ENCODE measurements at places on chromosomes 3 and 15. TPM values are rescaled to one million over a fixed set of nuclear protein-coding genes. Genes with fewer than 3 reads are reported as not detected.

TF gene
- total RNA-seq, result 0.32 TPM

TEX264 gene
- total RNA-seq, result 48.0 TPM

BOC gene
- total RNA-seq, result 90.7 TPM

MUC20 gene
- total RNA-seq, result 6.8 TPM

CAPN3 gene
- 6.7 TPM for total RNA-seq

ISLR gene
- total RNA-seq, result 204 TPM

DRD3 gene
- total RNA-seq, result not detected

ARHGEF3 gene
- total RNA-seq, result 10.8 TPM

DUOX2 gene
- total RNA-seq, result under 0.01 TPM

B3GALNT1 gene
- 6.2 TPM for total RNA-seq

C3orf22 gene
- not detected for total RNA-seq

ZPLD1 gene
- 0.26 TPM for total RNA-seq

DNA sequence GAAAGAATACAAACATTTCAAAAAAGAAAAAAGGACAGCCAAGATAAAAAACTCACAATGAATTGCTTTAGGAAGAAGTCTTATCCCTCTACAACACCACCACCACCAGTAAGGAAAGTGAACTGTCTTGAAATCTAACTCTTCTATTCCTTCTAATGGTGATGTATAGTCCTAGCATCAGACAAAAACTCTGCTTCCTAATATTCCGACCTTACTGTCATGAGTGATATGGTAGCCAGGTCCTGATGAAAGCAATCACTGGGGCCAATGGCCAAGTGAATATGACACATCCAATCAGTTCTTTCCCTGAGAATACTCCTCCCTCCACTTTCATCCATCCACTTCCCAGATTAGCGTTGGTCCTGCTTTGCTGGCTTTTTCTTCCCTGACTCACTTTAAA is 14.8 kb downstream of the GK5 start:
- no peaks in the 10 kb centered on the region for H3K36me3 ChIP-seq
- H3K4me3 ChIP-seq, result no peak overlapping the region
- H3K27me3 ChIP-seq, result no peaks in the 10 kb centered on the region
- H3K27ac ChIP-seq, result peak overlapping the region; percentile 76

DNA sequence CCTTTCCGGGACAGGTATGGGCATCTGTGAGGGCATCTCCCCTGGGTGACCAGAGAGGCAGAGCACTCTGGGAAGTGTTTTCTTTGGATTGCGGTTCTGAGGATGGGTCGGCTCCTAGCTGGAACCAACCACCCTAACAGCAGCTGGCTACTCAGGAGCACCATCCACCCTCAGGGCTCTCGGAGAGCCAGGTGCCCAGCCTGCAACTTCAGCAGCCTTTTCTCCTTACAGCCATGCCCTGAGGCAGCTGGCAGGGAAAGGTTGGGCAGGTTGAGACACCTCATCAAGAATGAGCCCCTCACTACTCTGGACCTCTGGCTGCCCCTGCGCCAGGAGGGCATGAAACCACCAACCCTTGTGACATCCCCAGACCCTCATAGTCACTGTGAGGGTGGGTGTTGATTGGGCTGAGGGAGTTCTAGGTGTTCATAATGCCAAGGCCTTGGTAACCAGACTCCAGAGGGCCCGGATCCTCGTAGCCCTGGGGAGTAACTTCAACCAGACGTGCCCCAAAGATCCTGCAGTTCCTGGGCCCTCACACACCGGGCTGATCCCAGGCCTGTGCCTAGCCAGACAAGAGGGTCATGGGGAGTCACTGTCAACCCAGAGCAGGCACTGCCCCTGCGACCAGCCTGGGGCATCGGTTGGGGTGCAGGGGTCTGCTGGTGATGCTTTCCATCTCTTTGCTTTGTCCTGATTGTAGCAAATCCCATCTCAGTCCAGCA is 114.4 kb upstream of the ABHD17C start:
- H3K36me3 ChIP-seq, result peaks cover 29% of the 10 kb centered on the region
- no peak overlapping the region for H3K27ac ChIP-seq
- H3K27me3 ChIP-seq, result no peaks in the 10 kb centered on the region
- H3K4me3 ChIP-seq, result no peak overlapping the region
- no peaks in the 10 kb centered on the region for H3K4me1 ChIP-seq

- H3K36me3 ChIP-seq, result peaks cover 28% of the 10 kb centered on the region
- H3K4me1 ChIP-seq, result peaks cover 21% of the 10 kb centered on the region
- peak overlapping the region; percentile 93 for H3K4me3 ChIP-seq
- DNase-seq, result no peak
- H3K27ac ChIP-seq, result peak overlapping the region; percentile 100
- no peaks in the 10 kb centered on the region for H3K27me3 ChIP-seq
These were observed 729 bp upstream of the ZBTB11 start for GRCh38 chr3:101677436-101678286.

- peaks cover 22% of the 10 kb centered on the region for H3K4me1 ChIP-seq
- H3K36me3 ChIP-seq, result no peaks in the 10 kb centered on the region
- no peak for DNase-seq
- H3K4me3 ChIP-seq, result no peak overlapping the region
- peak overlapping the region; percentile 61 for H3K27ac ChIP-seq
- H3K27me3 ChIP-seq, result no peaks in the 10 kb centered on the region
These were observed 111.2 kb upstream of the MCTP2 start for GRCh38 chr15:94119923-94120775.

DNA sequence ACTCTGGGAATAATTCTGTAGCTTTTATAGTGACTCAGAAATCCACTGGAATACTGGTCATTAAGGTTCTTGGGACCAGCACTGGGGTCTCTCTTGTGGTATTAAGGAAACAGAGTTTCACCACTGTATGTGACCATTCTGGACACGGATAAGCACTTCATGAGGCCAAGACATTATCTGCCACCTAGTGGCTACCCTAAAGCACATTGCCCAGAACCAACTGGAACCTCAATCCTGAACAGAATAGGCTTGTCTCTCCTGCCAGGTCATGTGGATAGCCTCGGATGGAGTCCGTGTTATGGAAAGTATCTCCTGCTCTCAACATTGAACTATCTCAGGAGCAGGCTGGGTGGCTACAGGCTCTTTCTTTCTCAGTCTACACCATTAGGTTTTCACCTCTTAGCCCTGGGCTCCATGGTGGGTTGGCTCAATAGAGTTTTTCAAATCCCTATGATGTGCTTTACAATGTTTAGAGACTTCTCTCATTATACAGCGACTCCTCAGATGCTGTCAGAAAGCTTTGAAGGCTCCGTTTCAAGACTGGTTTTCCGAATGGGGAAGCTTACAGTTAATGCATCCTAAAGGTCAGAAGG is 167.6 kb upstream of the ST8SIA2 start:
- H3K27me3 ChIP-seq, result no peaks in the 10 kb centered on the region
- H3K36me3 ChIP-seq, result no peaks in the 10 kb centered on the region
- H3K4me1 ChIP-seq, result no peaks in the 10 kb centered on the region
- no peak overlapping the region for H3K27ac ChIP-seq
- no peak for DNase-seq
- no peak overlapping the region for H3K4me3 ChIP-seq

DNA sequence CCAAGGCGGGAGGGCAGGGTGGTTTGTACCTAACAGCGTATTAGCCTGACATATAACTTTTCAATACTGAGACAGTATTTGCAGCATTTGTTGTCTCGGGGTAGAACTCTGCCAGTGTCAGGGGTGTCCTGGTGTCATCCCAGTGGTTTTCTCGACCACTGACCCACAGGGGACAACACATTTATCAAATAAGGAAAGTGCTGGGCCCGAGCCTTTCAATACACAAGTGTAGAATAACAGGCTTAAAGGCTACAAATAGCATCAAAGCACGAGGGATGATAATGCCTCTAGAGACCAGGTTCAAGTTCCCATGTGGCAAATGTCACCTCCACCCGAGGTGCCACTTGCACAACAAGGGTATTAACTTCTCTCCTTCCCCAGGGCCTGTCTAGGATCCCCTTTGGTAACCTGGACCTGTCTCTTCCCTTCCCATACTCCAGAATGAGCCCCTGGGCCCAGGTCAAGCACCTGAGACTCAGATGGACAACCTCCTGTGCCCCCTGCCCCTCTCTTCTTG is 9.5 kb upstream of the SLC6A6 start:
- peak overlapping the region; percentile 35 for H3K27ac ChIP-seq
- H3K4me1 ChIP-seq, result peaks cover 43% of the 10 kb centered on the region
- DNase-seq, result no peak
- no peaks in the 10 kb centered on the region for H3K27me3 ChIP-seq
- no peaks in the 10 kb centered on the region for H3K36me3 ChIP-seq

- no peak overlapping the region for H3K4me3 ChIP-seq
- H3K27ac ChIP-seq, result peak overlapping the region; percentile 5
- H3K36me3 ChIP-seq, result no peaks in the 10 kb centered on the region
- DNase-seq, result no peak
These were observed 4.0 kb downstream of the HIGD1A start for GRCh38 chr3:42800251-42800650.

GRCh38 chr15:62612771-62613170 is 429.8 kb upstream of the TPM1 start:
- H3K4me1 ChIP-seq, result peaks cover 6% of the 10 kb centered on the region
- no peak overlapping the region for H3K4me3 ChIP-seq
- no peaks in the 10 kb centered on the region for H3K27me3 ChIP-seq

DNA sequence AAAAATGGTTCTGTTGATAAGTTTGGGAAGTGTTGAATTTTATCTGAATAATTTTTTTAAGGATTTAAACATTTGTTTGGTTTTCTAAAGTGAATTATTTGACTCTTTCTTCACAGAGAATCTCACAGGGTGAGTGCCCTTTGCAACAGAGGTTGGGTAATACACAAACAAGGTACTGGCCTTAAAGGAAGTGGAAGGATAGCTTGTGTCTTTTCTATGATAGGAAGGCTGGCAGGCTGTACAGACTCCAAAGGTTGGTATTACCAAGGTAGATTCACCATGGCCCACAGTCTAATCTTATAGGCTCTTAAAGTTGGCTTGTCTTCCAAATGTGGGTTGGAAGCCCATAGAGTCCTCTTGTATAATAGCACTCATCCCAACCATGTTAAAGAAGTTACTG is 311.5 kb downstream of the SV2B start:
- no peaks in the 10 kb centered on the region for H3K36me3 ChIP-seq
- no peak overlapping the region for H3K27ac ChIP-seq
- H3K27me3 ChIP-seq, result no peaks in the 10 kb centered on the region
- no peak for DNase-seq
- no peak overlapping the region for H3K4me3 ChIP-seq

DNA sequence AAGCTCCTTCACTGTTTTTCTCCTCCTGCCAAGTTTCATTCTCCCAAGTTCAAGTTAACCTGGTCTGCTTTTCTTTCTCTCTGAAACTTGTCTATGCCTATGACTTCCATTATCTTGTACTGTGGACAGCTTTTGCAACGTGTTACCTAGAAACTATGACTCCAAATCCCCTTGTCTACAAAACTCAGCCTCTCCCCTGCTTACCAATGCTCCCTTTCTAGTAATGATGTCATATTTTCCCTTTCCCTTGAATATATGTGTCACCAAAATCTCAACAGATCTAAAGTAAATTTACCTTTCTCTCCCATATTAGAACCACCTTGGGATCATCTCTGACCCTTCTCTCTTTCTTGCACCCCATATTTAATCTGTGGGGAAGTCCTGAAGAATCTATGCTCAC is 10.5 kb upstream of the ABHD2 start:
- H3K36me3 ChIP-seq, result no peaks in the 10 kb centered on the region
- no peak overlapping the region for H3K4me3 ChIP-seq
- no peaks in the 10 kb centered on the region for H3K4me1 ChIP-seq
- H3K27ac ChIP-seq, result no peak overlapping the region
- no peaks in the 10 kb centered on the region for H3K27me3 ChIP-seq

GRCh38 chr3:193870376-193871219 is 265.4 kb upstream of the HES1 start:
- DNase-seq, result no peak
- peaks cover 5% of the 10 kb centered on the region for H3K27me3 ChIP-seq
- no peak overlapping the region for H3K27ac ChIP-seq
- H3K36me3 ChIP-seq, result no peaks in the 10 kb centered on the region
- H3K4me3 ChIP-seq, result no peak overlapping the region

- H3K4me1 ChIP-seq, result no peaks in the 10 kb centered on the region
- DNase-seq, result no peak
- no peak overlapping the region for H3K4me3 ChIP-seq
- H3K36me3 ChIP-seq, result peaks cover 13% of the 10 kb centered on the region
- no peak overlapping the region for H3K27ac ChIP-seq
These were observed 15.6 kb downstream of the CLDN18 start for GRCh38 chr3:138025553-138025952.

- no peak overlapping the region for H3K27ac ChIP-seq
- H3K4me1 ChIP-seq, result no peaks in the 10 kb centered on the region
- no peak for DNase-seq
- H3K27me3 ChIP-seq, result no peaks in the 10 kb centered on the region
- H3K36me3 ChIP-seq, result no peaks in the 10 kb centered on the region
- H3K4me3 ChIP-seq, result no peak overlapping the region
These were observed 468.5 kb downstream of the NLGN1 start for GRCh38 chr3:173865900-173866498.

GRCh38 chr3:186608624-186609215 is 4.1 kb upstream of the AHSG start:
- no peak overlapping the region for H3K4me3 ChIP-seq
- no peaks in the 10 kb centered on the region for H3K36me3 ChIP-seq
- H3K4me1 ChIP-seq, result no peaks in the 10 kb centered on the region
- no peak for DNase-seq

- no peak overlapping the region for H3K27ac ChIP-seq
- peaks cover 36% of the 10 kb centered on the region for H3K4me1 ChIP-seq
- H3K4me3 ChIP-seq, result no peak overlapping the region
- no peaks in the 10 kb centered on the region for H3K36me3 ChIP-seq
These were observed 2.0 kb downstream of the TRIM71 start for GRCh38 chr3:32819551-32820348.

GRCh38 chr3:44409640-44410410 is 67.6 kb downstream of the ZNF445 start:
- no peak overlapping the region for H3K27ac ChIP-seq
- no peak overlapping the region for H3K4me3 ChIP-seq
- no peaks in the 10 kb centered on the region for H3K36me3 ChIP-seq
- H3K27me3 ChIP-seq, result no peaks in the 10 kb centered on the region

GRCh38 chr15:69308949-69309348 is 10.2 kb downstream of the PAQR5 start:
- H3K27me3 ChIP-seq, result no peaks in the 10 kb centered on the region
- H3K27ac ChIP-seq, result no peak overlapping the region
- no peaks in the 10 kb centered on the region for H3K36me3 ChIP-seq
- no peak for DNase-seq

DNA sequence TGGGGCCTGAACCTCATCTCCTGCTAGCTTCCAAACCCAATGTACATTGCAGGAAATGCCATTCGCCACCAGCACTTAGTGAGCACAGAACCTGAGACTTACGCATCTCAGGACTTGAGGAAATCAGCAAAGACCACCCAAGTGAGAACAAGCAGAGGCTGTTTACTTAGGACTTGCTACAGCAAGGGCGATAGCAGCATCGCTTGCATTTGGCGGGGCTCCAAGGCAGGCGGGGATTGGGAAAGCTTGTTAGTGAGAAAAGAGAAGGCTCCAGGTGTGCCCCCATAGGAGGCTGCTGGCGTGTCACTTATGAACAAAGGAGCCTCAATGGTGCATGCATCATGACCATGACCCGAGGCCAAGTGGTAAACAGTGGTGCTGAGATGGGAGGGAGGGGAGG is 19.7 kb downstream of the SLC6A20 start:
- DNase-seq, result no peak
- no peaks in the 10 kb centered on the region for H3K36me3 ChIP-seq
